Occipital lobe (tissue), 3 donors: ENCODE measurements at places on chromosomes 1 and 21.

DNA sequence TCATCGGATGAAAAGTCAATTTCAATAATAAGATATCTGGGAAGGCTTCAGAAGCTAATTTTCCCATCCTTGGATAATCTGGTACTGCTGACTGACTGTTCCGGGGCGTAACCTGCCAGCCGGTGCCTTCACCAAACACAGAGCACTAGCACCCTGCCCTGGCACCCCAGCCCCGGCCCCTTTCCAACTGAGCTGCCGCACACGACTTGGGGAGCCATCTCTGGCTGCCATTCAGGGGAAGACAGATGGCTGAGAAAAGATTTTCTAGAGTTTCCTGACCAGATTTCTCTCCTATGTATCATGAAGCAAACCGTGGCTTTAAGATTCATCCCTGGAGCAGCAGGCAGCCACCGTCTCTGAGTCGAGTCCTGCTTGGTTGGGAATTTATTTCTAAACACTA, 96.0 kb upstream of the SYT6 start:
- no peak for DNase-seq

- no peak for DNase-seq
Observed at GRCh38 chr21:42311160-42311559, 4.0 kb downstream of the TFF3 start.

- no peak for DNase-seq
Observed at GRCh38 chr1:42736152-42736551, 3.9 kb downstream of the CLDN19 start.

DNA sequence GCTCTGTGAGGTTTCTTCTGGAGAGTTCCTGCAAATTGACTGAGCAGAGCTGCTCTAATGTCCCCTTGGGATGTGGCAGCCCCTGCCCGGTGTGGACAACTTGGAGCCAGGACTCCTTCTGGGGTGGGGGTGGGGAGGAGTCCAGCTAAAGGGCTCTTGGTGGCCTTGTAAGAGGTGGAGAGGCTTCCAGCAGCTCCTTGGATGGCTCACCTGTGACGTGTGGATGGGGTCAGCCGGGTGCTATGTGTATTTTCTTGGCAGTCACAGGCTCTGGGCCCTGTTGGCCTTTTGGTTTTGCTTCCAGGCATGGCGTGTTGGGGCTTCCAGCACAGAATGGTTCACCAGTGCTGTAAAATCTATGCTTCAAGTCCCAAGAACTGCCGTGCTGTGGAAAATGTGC, 38.2 kb downstream of the TRAPPC10 start:
- DNase-seq, result no peak

GRCh38 chr1:111190931-111191451, 9.5 kb downstream of the DENND2D start:
- no peak for DNase-seq
